ENCODE measurements at places on chromosomes 7 and 10.

- no peak for DNase-seq
Measured at GRCh38 chr7:112371701-112372100, 78.6 kb upstream of the IFRD1 start.

- DNase-seq: no peak
Measured at GRCh38 chr10:88152728-88153133, 289.3 kb downstream of the PTEN start.

GRCh38 chr7:121800916-121801675, 71.9 kb upstream of the PTPRZ1 start:
- DNase-seq: no peak

DNA sequence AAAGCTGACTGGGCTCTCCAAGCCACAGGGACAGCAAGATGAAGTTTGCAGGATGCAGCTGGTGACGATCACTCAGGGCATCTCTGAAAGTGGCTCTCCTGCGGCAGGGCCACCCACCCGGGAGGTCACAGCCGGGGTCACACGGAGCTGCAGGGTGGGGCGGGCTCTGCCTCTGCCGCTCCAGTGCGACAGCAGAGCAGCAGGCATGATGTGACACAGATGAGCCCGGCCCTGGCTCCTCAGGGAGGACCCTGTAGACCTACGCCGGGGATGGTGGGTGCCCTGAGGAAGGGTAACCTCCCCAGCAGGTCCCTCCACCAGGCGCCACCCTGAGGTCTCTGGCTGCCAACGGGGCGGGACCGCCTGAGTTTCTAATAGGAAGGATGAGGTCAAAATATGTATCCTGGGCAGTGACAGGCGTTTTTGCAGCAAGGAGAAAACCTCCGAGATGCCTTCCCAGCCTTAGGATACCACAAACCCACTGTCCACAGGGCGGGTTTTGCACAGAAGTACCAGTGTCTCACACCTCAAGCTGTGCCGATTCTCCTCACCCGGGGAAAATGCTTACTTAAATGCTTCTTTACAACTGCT, 114.8 kb upstream of the DIP2C start:
- DNase-seq: no peak

DNA sequence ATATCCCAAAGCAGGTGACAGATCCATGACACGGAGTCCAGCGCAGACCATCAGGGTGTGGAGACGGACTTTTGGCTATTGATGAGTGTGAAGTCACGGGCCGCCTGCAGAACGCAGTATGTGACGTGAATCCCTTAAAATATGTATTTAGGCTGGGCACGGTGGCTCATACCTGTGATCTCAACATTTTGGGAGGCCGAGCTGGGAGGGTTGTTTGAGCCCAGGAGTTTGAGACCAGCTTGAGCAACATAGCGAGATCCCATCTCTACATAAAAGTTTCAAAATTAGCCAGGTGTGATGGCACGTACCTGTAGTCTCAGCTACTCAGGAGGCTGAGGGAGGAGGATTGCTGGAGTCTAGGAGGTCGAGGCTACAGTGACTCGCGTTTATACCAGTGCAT, 1.9 kb upstream of the AMZ1 start:
- DNase-seq: no peak

DNA sequence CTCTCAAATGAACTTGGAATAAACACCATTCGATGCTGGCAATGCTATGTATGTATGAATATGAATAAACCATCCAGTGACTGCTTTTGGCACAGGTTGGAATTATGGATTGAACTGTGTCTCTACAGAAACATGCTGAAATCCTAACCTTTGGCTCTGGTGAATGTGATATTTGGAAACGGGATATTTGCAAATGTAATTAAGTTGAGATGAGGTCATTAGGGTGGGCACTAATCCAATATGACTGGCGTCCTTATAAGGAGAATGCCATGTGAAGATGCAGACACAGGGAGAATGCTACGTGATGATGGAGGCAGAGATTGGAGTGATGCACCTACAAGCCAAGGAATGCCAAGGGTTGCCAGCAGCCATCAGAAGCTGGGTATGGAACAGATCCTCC, 3.4 kb upstream of the ACTR3B start:
- no peak for DNase-seq

GRCh38 chr7:90692396-90692795, 96.3 kb downstream of the CDK14 start:
- no peak for DNase-seq
